ENCODE measurements at places on chromosomes 2 and 18.

GRCh38 chr2:151619337-151619989, 114.8 kb downstream of the NEB start:
- peak; percentile 14 for DNase-seq

GRCh38 chr2:68931799-68932198, 20.9 kb downstream of the GKN2 start:
- DNase-seq, result no peak

GRCh38 chr2:171420728-171421563, 12.8 kb downstream of the METTL8 start:
- no peak for DNase-seq

GRCh38 chr2:241072151-241072550, 29.9 kb downstream of the MTERF4 start:
- no peak for DNase-seq

DNA sequence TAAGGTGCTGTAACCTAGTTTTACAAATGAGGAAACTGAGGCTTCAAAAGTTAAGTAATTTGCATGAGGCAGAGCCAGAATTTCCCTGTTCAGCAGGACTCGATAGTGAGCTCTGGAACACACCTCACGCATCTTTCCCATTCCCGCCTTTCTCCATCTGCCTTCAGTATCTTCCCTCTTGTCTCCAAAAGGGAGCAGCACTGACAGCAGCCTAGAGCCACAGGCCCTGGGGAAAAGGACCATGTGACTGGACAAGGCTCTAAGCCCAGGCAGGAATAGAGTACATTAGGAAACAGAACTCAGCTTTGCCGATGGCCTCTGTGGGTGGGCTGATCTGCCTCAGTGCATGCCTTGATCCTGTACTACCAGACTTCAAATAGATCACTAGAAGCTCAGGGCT, 21.5 kb downstream of the GPR155 start:
- no peak for DNase-seq

DNA sequence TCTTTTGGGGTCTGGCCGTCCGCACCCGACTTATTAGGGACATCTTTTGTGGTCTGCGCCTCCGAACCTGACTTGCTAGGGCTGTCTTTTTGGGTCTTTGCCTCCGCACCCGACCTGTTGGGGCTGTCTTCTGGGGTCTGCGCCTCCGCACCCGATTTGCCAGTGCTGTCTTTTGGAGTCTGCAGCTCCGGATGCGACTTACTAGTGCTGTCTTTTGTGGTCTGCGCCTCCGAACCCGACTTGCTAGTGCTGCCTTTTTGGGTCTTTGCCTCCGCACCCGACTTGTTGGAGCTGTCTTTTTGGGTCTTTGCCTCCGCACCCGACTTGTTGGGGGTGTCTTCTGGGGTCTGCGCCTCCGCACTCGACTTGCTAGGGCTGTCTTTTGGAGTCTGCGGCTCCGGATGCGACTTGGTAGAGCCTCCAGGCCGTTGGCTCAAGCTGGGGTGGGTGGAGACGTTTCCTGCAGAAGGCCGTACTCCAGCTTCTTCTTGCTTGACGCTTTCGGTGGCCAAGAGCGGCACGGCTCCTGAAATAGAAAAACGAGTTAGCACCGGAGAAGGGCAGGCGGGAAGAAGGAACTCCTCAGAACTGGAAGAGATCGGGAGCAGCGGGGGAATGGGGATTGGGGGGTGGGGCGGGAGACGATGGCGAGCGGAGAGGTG, 498 bp downstream of the TGOLN2 start:
- peak; percentile 55 for DNase-seq

DNA sequence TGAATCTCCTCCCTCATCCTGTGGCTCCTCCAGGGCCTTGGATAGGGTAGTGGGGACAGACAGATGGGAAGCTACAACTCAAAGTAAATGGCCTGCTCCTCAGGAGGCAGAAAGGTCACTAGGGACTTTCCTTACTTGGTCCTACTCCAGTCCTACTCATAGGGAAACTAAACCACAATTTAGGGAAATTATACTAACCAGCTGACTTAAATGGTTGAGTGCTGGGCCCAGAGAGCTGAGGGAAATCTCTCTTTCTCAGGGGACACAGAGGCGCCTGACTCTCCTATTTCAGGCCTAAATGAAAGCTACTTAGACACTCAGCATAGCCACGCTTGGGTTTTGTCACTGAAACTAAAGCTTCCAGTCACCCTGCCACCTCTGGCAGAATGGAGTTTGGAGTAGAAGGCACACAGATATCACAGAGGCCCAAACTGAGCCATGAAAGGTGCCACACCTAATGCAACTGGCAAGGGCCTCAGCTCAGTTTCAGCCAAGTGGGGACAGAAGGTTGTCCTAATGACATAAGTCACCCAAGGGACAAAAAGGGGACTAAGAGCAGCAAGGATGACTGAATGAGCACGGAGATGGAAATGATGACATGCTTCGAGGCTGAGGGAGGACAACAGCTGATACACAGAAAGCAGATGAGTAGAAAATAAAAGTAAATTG, 24.0 kb downstream of the CERKL start:
- no peak for DNase-seq

- peak; percentile 65 for DNase-seq
These were observed 42.7 kb downstream of the ACSL3 start for GRCh38 chr2:222903234-222904220.

DNA sequence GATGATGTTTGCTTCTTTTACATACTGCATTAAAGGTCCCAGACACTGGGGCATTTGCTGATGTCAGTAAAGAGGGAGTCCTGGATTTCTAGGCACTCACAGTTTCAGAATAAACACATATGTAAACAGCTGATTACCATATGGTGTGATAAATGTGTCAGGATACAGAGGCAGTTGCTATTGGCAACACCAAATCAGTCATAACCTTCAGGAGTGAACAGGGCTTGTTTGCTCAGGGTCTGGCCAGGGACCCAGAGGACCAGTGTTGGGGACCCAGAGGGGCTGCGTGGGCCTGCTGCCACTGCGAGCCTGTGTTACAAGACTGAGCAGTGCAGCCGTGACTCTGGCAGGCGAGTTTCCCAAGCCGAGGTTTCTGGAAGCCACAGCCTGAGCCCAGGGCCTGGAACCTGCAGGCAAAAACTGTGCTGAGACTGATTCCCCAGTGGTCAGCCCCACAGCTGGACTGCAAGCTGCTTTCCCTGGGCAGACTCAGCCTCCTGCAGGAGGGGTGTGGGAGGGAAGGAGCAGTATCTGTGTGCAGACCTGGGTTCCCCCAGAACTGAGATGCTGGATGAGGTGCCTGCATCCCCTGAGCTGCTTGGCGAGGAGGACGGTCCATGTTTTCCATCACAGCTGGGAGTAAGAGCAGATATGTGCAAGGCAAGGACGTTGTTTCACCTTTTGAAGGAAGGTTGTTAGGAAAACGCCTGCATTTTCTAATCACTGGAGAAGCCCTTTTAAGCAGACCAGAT, 23.6 kb downstream of the ASAP2 start:
- no peak for DNase-seq

DNA sequence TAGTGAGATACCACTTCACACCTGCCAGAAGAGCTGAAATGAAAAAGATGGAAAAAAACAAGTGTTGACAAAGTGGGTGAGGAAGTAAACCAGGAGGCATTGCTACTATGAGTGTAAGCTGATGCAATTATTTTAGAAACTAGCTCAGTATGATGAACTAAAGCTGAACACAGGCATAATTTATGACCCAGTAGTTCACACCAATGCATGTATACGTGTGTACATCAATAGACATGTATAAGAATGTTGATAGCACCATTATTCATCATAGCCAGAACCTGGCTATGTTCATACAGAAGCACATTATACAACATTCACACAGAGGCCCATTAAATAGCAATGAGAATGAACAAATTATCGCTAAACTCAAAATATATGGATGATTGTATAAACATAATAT, 83.1 kb upstream of the SPOPL start:
- DNase-seq, result no peak

DNA sequence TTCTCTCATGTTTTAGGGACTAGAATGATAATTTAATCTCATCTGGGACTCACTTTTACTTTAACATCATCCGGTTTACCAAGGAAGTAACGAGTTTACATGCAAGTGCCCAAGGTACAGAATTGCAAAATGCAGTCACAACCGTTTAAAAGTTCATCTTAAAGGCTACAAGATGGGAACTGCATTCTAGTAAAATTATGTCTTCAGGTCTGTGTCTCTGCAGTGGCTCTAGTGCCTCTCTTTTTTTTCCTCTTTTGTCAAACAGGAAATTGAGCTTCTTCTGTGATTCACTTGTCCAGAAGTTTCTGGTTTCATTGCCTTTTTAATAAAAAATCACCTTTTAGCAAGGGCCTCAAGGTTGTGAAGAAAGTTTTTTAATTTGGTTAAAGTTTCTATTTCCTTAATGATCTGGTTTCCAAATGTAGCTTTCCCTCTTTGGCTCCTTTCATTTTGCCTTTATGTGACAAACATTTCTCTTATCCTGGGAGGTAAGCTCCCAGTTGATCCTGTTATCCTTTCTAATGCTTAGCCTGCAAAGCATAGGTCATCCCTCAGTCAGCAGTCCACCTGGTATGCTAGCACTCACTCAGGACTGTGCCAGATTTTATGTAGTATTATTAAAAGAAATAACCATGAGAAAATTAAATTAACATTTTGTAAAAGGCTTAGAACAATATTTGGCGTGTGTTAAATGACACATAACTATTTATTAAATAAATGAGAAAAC, 2.4 kb downstream of the GLS start:
- no peak for DNase-seq

DNA sequence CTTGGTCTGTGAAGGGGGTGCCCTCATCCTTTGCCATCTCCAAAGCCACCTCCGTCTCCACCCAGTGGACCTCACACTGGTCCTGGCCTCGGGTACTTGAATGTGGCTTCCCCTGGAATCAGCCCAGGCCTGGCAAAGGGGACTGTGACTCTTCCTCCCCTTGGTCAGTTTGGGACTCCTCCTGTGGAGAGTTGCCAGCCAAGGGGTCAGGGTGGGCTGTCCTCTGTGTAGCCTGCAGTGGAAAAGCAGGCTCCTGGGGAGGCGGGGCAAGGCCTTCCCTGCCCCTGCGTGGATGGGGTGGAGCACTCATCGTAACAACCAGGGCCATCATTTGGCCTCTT, 59.8 kb downstream of the INHBB start:
- DNase-seq, result no peak

DNA sequence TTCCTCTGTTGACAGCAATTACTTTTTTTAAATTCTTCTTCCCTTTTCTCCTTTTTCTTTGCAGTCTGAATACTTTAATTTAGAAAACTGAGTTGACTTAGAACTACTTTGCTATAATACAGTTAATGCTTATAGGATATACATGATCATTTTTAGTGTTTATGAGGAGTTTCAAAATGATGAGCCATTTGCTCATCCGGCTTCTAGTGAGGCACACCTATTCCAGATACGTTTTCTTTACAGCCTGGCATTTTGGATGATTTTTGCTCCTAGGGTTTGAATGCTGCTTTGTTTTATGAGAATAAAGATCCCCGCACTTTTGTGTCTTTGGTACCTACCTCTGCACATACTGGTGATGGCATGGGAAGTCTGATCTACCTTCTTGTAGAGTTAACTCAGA, 52.8 kb downstream of the EIF5B start:
- peak; percentile 30 for DNase-seq

GRCh38 chr18:23864624-23865023, 149.9 kb upstream of the TTC39C start:
- no peak for DNase-seq

- DNase-seq, result no peak
These were observed 10.3 kb downstream of the MBD5 start for GRCh38 chr2:148031152-148031551.

- DNase-seq, result no peak
These were observed 17.9 kb downstream of the PLEKHA3 start for GRCh38 chr2:178498137-178498536.

DNA sequence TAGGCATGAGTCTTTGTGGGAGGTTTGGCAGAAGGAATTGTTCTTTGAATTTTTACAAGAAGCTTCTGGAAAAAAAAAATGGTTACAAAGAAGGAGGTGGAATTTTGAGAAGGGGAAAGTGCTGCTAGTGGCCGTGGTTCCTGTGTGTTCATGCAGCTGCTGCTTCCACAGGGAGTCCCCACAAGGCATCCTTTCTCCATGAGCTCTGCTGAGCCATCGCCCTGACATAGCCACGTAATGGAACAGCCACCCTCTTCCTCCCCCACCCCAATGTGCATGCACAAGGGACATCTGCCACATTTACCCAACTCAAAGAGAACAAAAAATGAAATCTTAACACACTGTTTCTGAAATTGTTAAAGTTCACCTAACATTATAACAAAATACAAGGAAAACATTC, 529.7 kb downstream of the SATB2 start:
- DNase-seq, result no peak

GRCh38 chr2:136377423-136378382, 259.8 kb upstream of the CXCR4 start:
- DNase-seq, result no peak
